Pulmonary artery endothelial cell (primary cell): ENCODE measurements at places on chromosomes 3 and 15. TPM values are rescaled to one million over a fixed set of nuclear protein-coding genes. Genes with fewer than 3 reads are reported as not detected.

DNA sequence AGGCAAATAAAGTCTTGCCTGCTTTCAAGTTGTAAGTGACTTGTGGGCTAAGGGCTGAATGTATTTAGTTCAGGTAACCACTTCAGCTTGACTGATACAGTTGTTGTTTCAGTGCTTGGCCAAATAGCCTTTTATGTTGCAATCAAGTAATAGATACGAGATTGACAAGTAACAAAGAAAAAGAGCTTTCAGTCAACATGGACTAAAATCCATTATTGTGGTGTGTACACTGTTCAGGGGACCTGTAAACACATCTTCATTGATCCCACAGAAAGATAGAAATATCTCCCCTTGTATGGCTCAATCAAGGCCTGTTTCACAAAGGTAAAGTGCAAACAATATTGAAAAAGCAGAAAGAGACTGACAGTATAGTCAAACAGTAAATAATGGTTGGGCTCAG, 224.8 kb upstream of the TMCO5A start:
- DNase-seq, result no peak

The TMEM212 gene
- not detected in 2 replicates for total RNA-seq

GRCh38 chr3:129974833-129975704, 549 bp downstream of the TRH start:
- DNase-seq, result no peak

DNA sequence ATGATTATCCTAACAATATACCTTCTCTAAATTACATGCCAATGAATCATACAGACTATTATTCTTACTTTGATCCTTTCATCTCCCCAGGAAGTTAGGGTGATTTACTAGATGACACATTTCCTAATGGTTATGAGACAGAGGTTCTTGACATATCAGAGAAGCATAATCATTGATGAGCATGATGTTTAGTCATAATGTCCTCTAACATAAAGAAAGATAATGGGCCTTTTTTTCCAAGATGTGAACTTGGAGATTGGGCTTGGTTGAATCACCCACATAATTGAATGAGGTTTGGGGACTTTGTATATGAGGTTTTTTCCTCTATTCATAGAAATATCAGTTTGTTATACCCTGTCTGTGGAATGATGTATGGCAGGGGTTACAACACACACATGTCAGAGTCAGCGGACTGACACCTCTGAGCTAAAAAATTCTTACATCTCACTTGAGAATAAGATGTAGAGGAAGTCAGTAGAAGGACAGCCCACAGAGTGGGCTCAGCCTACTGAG, 69.7 kb upstream of the DCBLD2 start:
- DNase-seq, result peak; percentile 79

GRCh38 chr3:47225310-47225906, 57.2 kb downstream of the KIF9 start:
- no peak for DNase-seq
